ENCODE measurements at places on chromosomes 4 and X. TPM values are rescaled to one million over a fixed set of nuclear protein-coding genes. Genes with fewer than 3 reads are reported as not detected.

The NOX1 gene
- not detected for total RNA-seq

The MTMR8 gene
- 0.65 TPM for total RNA-seq

The EMCN gene
- 24.5 TPM for total RNA-seq

The GNRHR gene
- total RNA-seq = not detected

The VGLL1 gene
- total RNA-seq = not detected

The CCDC149 gene
- 11.5 TPM for total RNA-seq

The TIMP1 gene
- total RNA-seq = 443 TPM

The MAOA gene
- total RNA-seq = 477 TPM

The USO1 gene
- total RNA-seq = 79.5 TPM

The MCUB gene
- 25.3 TPM for total RNA-seq

The IRS4 gene
- not detected for total RNA-seq

The FUNDC1 gene
- total RNA-seq = 7.2 TPM

The BEX2 gene
- 12.6 TPM for total RNA-seq

The ATP1B4 gene
- not detected for total RNA-seq

All from omental fat pad (tissue), 4 donors.